ENCODE measurements at places on chromosomes 2 and 18.

DNA sequence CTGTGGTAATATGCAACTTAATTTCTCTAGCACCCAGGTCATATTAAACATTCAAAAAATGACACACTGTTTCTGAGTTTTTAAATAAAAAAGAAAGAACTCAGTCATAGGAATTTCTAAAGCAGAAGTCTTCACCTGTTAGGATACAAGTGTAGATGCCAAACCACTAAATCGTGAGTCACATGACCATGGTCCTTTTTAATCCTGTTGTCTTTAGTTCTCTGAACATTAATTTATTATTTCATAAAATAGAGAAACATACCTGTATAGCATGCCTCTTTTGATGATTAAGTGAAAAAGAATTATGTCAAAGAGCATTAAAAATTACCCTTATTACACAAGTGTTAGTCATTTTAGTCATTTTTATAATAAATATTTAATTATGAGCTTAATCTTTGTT, 398.8 kb downstream of the CCDC85A start:
- H3K27ac ChIP-seq: no peak overlapping the region
- no peaks in the 10 kb centered on the region for H3K27me3 ChIP-seq
- H3K36me3 ChIP-seq: no peaks in the 10 kb centered on the region

- no peaks in the 10 kb centered on the region for H3K36me3 ChIP-seq
- no peak overlapping the region for H3K27ac ChIP-seq
- no peak for DNase-seq
- no peaks in the 10 kb centered on the region for H3K27me3 ChIP-seq
These were observed 215.4 kb upstream of the OSR1 start for GRCh38 chr2:19573784-19574183.

GRCh38 chr2:98771721-98772524, 41.0 kb upstream of the MGAT4A start:
- no peak overlapping the region for H3K4me3 ChIP-seq
- H3K4me1 ChIP-seq: no peaks in the 10 kb centered on the region
- no peak overlapping the region for H3K27ac ChIP-seq

GRCh38 chr18:48902856-48903601, 47.7 kb downstream of the SMAD7 start:
- H3K4me3 ChIP-seq: no peak overlapping the region
- no peaks in the 10 kb centered on the region for H3K27me3 ChIP-seq
- H3K27ac ChIP-seq: peak overlapping the region; percentile 92
- H3K4me1 ChIP-seq: peaks cover 12% of the 10 kb centered on the region
- DNase-seq: no peak

- H3K27ac ChIP-seq: peak overlapping the region; percentile 16
- no peaks in the 10 kb centered on the region for H3K36me3 ChIP-seq
- DNase-seq: peak; percentile 69
- no peaks in the 10 kb centered on the region for H3K27me3 ChIP-seq
These were observed 123.8 kb upstream of the DLX2 start for GRCh38 chr2:172226244-172227061.
